ENCODE measurements at places on chromosomes 3 and 15.

- no peak for DNase-seq
Measured at GRCh38 chr3:30455840-30456239, 150.6 kb upstream of the TGFBR2 start.

DNA sequence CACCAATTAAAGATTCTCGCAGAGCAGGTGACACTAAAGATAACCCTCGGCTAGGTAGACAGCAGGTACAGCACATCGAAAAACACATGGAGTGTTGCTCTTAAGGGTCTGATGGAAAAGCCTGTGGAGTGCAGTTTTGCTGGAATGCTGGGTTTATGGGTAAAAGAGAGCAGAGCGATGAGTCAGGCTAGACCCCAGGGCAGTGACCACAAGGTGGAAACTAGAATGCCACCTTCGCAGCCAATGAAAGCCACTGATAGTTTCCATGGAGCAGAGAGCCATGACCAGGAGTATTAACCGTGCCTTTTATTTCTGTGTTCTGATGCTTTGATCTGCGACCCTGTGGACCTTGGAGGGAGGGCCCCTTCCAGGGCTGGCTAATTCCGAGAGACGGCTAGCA lies 149.8 kb downstream of the GABRB3 start:
- DNase-seq: no peak

GRCh38 chr3:33954956-33955355 lies 156.5 kb downstream of the PDCD6IP start:
- DNase-seq: no peak

DNA sequence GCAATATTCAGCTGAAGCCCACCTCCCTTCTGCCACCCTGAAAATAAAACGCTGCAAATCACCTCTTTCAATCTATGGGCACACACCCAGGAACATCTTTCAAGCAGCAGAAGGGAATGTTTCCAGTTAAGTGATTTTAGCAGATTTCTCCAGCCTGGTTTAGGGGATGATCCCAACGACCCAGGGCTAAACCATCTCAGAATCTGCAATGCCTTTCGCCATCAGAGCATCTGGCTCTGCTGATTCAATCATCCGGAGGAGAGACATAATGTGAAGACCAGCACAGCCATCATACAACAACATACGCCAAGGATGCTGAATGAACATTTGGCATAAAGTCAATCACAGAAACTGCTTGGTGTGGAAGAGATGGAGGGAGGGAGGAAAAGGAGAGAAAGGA lies 15.5 kb upstream of the LRRN1 start:
- DNase-seq: no peak

GRCh38 chr3:35643495-35643894 lies 4.2 kb downstream of the ARPP21 start:
- no peak for DNase-seq

DNA sequence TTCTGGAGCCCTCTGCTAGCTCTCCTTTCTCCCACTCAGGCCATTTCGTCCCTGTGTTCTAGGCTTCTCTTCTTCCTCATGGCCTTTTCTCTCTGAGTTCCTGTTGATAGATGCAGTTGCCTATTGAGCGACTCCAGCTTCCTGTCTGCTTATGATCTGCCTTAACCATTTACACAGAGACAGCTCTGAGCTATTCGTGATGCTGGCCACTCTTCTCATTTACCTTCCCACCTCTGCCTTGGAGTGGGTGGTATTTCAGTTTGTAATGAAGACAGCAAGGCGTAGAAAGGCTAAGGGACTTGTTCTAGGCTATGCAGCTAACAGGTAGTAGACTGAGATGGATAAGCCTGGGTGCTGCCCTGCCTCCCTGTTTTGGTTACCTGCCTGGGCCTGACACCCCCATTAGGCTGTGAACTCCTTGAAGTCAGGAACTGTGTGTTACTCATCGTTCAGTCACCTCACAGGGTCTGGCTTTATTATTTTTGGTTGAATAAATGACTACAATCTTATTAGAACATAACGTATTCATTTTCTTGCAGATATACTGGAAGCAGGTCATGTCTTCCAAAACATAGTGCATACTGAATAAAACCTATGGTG lies 12.6 kb upstream of the ZBTB47 start:
- DNase-seq: no peak

- peak; percentile 8 for DNase-seq
Measured at GRCh38 chr3:134197681-134198261, 52.9 kb downstream of the RYK start.

- DNase-seq: no peak
Measured at GRCh38 chr3:48571938-48572337, 8.4 kb upstream of the UCN2 start.

DNA sequence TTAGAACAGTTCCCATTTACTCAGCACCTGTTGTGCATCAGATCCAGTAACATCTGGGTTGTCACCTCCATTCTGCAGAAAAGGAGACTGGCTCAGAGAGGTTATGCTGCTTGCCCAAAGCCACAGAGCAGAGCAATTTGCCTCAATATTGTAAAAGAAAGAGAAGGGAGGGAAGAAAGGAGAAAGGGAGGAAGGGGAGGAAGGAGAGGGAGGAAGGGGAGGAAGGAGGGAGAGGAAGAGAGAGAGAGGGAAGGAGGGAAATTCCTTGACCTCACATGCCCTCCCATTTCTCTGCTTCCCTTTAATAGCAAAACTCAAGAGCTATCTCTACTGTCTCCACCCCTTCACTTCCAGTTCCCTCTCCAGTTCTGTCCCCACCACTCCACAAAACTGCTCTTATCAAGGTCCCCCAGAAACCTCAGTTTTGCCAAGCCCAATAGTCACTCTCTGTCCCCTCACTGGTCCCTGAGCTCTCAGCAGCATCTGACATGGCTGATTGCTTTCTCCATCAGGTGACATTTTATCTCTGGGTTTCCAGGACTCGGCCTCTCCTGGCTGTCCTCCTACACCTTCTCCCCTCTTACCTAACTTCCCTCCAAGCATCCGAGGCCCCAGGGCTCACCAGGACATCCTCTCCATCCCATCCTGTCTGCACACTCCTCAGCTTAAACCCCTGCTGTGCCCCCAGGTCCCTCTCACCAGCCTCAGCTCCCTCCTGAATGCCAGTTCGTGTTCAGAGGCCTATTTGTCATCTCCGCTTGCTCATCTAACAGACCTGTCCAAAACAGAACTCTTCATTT lies 104.7 kb upstream of the LINGO1 start:
- DNase-seq: no peak

GRCh38 chr15:57502116-57502515 lies 89.6 kb upstream of the MYZAP start:
- DNase-seq: no peak

GRCh38 chr3:128783774-128784173 lies 57.8 kb downstream of the RAB7A start:
- no peak for DNase-seq

- DNase-seq: no peak
Measured at GRCh38 chr3:53773611-53774368, 72.4 kb downstream of the CHDH start.

GRCh38 chr3:168531116-168531515 lies 435.4 kb upstream of the GOLIM4 start:
- DNase-seq: no peak

GRCh38 chr3:30193625-30194044 lies 412.8 kb upstream of the TGFBR2 start:
- DNase-seq: peak; percentile 5

DNA sequence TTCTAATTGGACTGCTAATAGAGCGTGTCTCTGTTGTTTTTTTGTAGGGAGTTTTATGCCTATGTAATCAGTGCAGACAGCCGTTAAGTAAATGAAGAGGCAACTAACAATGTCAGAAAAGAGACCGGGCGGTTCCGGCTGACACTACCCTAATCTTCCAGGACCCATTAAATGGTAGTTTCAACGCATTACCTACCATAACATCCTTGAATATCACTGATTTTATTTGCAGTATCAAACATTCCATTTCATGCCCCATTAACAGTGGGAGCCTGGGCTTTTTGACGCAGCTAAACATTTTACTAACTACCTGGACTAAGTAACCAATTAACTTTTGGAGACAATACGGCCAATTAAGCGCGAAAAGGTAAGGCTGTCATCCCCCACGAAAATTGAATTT lies 832.9 kb upstream of the NR2F2 start:
- no peak for DNase-seq

DNA sequence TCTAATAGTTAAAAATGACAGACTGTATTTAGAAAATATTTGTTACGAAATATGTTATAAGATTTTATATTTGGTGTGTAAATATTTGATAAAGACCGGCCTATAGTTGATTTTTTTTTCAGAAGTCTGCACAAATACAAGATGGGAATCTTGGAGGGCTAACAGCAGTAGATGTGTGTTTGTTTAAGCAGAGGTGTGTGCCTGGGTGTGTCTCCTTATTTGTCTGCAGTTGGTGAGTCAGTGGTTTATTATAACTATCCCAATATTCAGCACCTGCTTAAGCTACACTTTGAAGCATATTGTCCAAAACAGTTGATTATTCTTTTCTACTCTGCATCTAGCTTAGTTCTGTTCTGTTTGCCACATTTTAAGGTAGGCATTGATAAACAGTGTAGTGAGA lies 12.4 kb downstream of the GLCE start:
- no peak for DNase-seq

GRCh38 chr15:44194323-44195150 lies 534 bp downstream of the FRMD5 start:
- peak; percentile 19 for DNase-seq

GRCh38 chr3:3154879-3155610 lies 24.4 kb downstream of the CRBN start:
- no peak for DNase-seq

GRCh38 chr15:75823860-75824613 lies 19.2 kb upstream of the UBE2Q2 start:
- no peak for DNase-seq

- no peak for DNase-seq
Measured at GRCh38 chr3:10443272-10444109, 61.9 kb downstream of the ATP2B2 start.

DNA sequence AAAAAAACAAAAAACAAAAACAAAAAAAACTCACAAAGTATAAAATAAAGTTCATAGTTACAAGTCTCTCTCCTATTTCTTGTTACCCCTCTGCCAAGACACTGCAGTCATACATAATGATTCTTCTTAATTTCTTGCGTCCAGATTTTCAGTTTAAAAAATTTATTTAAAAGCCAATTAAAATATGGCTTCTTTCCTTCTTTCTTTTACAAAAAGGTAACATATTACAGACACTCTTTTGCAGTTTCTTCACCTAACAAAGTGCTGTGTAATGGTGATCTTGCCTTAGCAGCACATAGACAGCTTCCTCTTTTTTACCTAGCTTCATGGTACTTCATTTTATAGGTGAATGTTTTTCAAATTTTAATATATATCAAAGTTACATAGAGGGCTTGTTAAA lies 136.1 kb upstream of the SGO1 start:
- DNase-seq: no peak

GRCh38 chr3:135895106-135895733 lies 70.3 kb upstream of the PPP2R3A start:
- DNase-seq: peak; percentile 62

DNA sequence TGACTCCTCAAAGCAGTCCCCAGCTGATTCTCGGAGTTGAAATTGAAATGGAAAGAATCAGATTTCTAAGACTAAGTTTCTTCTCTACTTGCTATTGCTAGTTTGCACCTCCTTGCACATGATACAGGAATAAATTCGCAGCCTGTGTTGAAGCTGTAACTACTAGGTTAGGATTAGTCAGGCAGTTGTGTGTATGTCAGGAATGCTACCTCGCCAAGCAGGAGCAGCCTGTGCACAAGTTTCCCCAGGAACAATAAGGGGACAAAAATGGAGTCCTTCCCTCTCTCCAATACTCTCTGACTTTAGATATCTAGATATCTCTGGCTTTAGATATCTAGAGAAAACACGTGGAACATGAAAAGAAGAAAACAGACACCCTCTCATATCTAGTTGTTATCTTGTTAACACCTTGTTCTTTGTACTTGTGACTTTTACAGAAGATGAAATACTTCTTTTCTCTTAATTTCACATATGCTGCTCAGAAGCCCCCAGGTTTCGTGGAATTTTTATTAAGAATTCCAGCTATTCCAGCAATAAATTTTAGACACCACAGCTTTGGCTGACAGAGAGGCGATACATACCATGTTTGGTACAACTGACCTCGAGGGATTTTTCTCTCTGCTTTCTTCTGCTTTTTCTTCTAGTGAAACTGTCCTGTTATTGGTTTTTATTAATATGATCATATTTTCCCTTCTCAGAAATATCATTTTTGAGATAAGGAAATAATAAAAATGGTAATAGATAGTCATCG lies 56.1 kb upstream of the CMSS1 start:
- DNase-seq: no peak

DNA sequence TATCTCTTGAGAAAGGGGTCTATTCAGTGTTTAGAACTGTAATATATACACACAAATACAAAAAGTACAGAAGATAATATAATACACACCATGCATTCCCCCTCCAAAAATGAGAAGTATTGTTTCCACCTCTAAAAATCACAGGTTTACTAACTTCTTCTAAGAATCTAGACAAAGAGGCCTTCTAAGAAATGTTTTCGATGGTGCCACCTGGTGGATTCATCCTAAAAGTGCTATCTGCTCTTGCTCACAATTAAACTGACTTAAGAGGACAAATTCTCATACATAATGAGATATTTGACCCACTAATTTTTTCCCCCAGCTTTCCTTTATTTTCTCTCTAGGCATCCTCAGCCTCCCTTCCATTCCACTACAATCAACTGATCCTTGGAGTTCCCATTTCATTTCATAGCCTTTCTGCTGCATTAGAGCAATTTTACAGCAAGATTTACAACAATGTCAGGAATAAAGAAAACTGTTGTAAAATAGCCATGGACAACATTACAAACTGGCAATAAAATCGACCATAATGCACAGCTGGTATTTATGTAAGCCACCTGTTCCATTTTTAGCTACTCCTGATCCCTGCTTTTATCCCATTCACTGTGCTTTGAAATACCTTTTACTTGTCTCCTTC lies 124.6 kb downstream of the ARRDC4 start:
- peak; percentile 11 for DNase-seq

- no peak for DNase-seq
Measured at GRCh38 chr15:30923429-30923828, 19.7 kb downstream of the FAN1 start.

DNA sequence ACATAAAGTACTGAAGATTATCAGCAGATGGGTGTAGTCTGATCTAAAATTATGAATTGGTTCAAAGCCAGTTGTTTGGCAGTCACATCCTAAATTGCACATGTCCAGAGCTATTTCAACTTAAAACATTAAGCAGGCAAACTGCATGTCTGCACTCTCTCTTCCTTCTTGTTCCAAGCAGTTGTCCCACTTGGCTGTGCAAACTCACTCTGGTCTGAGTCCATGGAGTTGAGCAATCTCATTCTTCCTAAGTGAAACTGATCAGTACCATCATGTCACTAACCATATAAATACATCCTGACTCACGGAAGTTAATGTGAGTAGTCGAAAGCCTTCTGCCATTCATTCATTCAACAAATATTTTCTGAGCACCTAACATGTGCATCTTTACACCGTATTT lies 353.0 kb downstream of the ROBO1 start:
- DNase-seq: no peak

- DNase-seq: no peak
Measured at GRCh38 chr3:128060473-128061381, 8.5 kb downstream of the SEC61A1 start.

Measured in NCI-H1092 (cell line).